ENCODE measurements at places on chromosomes 6 and 20.

DNA sequence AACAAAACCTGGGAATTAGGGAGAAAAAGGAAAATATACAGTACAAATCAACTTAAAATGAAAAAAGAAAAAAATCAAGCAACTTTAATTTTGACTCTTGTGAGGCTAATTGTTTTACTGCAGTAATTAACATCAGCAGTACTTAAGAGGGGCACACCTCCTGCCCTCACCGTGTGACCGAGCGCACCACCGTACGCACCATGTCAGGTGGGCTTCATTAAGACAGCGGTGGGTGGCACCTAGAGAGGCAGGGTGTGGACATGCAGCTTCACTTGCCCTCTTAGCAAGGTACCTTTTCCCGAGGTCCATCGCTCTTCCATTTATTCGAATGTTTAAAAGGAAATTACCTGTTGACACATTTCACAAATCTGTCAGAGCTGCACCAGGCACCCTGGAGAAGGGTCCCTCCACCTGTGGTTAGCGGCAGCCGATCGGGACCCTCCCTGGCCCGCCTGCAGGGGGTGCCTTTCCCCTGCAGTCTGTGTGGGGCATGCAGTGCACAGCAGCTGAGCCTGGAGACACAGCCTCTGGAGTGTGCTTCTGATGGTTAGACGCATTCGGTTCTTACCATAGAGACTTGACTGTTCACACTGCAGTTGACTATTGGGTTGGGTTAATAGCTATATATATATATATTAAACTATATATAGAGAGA lies 184.1 kb downstream of the TMEM242 start:
- DNase-seq = no peak
- H3K4me3 ChIP-seq = no peak overlapping the region
- H3K4me1 ChIP-seq = peaks cover 3% of the 10 kb centered on the region
- H3K36me3 ChIP-seq = peaks cover 30% of the 10 kb centered on the region

DNA sequence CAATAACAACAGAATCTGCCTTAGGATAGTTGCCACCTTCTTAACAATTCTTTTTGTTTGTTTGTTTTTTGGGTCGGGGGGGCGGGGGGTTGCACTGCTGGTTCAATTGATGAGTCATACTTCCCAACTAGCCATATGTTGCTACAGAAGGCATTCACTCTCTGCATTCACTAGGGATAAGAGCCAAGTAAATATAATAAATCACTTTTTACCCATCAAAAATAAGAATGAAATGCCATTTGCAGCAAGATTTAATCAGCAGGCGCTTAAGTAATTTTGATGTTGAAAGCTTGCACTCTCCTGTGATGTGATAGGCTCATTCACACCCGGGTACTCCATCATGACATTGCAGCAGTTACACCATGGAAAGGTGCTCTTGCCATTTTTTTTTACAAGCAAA lies 209.8 kb downstream of the HIVEP2 start:
- H3K27ac ChIP-seq = no peak overlapping the region
- no peaks in the 10 kb centered on the region for H3K27me3 ChIP-seq
- no peaks in the 10 kb centered on the region for H3K36me3 ChIP-seq
- no peaks in the 10 kb centered on the region for H3K4me1 ChIP-seq

GRCh38 chr6:33935439-33936080 lies 131.8 kb upstream of the MLN start:
- no peaks in the 10 kb centered on the region for H3K36me3 ChIP-seq
- no peaks in the 10 kb centered on the region for H3K4me1 ChIP-seq
- DNase-seq = no peak
- H3K4me3 ChIP-seq = no peak overlapping the region
- no peaks in the 10 kb centered on the region for H3K27me3 ChIP-seq

GRCh38 chr6:57040011-57040410 lies 6.5 kb upstream of the KIAA1586 start:
- H3K27me3 ChIP-seq = no peaks in the 10 kb centered on the region
- H3K4me3 ChIP-seq = no peak overlapping the region
- H3K27ac ChIP-seq = no peak overlapping the region
- H3K36me3 ChIP-seq = no peaks in the 10 kb centered on the region
- DNase-seq = no peak
- H3K4me1 ChIP-seq = no peaks in the 10 kb centered on the region

GRCh38 chr6:11129908-11130565 lies 18.5 kb upstream of the ERVFRD-1 start:
- H3K4me3 ChIP-seq = no peak overlapping the region
- H3K27ac ChIP-seq = no peak overlapping the region
- no peaks in the 10 kb centered on the region for H3K27me3 ChIP-seq
- H3K4me1 ChIP-seq = no peaks in the 10 kb centered on the region
- H3K36me3 ChIP-seq = peaks cover 8% of the 10 kb centered on the region

DNA sequence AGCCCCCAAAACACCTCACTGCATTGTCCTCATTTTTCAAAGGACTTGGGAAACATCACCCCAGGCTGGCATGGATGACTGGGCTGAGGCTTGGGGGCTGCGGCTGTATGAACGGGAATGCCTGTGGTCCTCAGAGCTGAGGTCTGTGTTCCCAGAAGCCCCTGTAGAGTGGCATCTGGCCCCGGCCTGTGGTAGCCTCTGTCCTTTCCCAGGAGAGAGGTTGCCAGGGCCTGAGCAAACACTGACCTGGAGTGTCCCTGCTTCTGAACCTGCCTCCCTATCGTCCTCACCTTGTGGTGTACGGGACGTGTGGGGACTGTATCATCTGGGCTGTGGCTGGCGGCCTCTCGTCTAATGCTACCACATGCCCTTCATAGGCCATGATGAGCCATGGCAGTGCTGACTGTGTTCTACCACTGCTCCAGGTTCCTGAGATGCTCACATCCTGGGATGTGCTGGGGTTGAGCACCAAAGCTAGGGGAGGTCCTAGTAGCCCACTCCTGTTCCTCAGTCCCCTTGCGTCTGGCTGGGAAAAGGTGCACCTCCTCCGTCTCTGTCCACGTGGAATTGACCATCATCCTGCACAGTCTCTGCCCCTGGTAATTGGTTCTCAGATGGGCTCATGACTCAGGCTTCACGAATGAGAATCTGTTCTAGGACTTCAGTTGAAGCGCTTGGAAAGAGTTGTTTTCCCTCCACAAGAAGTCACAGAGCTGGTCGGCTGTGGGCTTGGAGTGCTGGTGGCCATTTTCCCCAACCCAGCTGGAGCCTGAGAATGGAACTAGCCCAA lies 27.6 kb downstream of the PHACTR3 start:
- H3K27ac ChIP-seq = no peak overlapping the region
- H3K36me3 ChIP-seq = no peaks in the 10 kb centered on the region
- DNase-seq = no peak
- no peak overlapping the region for H3K4me3 ChIP-seq

All from heart left ventricle (tissue), 16 donors.